ENCODE measurements at places on chromosomes 7 and 10.

GRCh38 chr7:26842897-26843296 is 21.5 kb downstream of the SKAP2 start:
- no peaks in the 10 kb centered on the region for H3K27me3 ChIP-seq
- no peak for DNase-seq
- H3K4me1 ChIP-seq, result no peaks in the 10 kb centered on the region
- no peak overlapping the region for H3K4me3 ChIP-seq

- DNase-seq, result no peak
- no peaks in the 10 kb centered on the region for H3K27me3 ChIP-seq
- H3K27ac ChIP-seq, result no peak overlapping the region
- no peaks in the 10 kb centered on the region for H3K36me3 ChIP-seq
- H3K4me1 ChIP-seq, result no peaks in the 10 kb centered on the region
- H3K4me3 ChIP-seq, result no peak overlapping the region
Observed at GRCh38 chr10:110901954-110902819, 16.8 kb downstream of the BBIP1 start.

DNA sequence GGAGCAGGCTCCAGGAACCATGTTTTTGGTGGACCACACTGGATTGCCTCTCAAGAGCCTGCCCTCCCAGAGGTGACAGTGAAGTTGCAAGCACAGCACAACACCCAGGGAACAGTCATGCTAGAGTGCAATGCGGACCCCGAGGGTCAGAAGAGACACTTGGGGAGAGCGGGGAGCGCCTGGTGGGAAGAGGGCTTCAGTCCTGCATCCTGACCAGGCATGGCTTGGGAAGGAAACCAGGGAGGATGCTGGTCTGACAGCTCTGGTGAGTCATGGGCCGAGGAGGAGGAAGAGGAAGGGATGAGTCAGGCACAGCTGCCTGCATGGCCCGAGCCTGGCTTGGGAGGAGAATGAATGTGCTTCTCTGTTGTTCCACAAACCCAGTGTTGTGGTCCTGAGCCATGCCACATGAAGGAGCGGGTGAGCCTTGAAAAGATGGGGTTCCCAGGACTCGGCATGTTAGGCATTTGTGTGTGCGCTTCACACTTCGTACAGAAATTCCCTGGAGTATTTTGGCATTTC is 29.5 kb upstream of the ANKRD2 start:
- no peaks in the 10 kb centered on the region for H3K27me3 ChIP-seq
- H3K4me1 ChIP-seq, result peaks cover 8% of the 10 kb centered on the region
- H3K27ac ChIP-seq, result peak overlapping the region; percentile 82
- DNase-seq, result peak; percentile 51
- no peak overlapping the region for H3K4me3 ChIP-seq

GRCh38 chr7:81408728-81409127 is 361.1 kb downstream of the HGF start:
- no peak overlapping the region for H3K4me3 ChIP-seq
- no peak for DNase-seq
- no peak overlapping the region for H3K27ac ChIP-seq
- H3K36me3 ChIP-seq, result no peaks in the 10 kb centered on the region
- H3K27me3 ChIP-seq, result no peaks in the 10 kb centered on the region
- no peaks in the 10 kb centered on the region for H3K4me1 ChIP-seq

DNA sequence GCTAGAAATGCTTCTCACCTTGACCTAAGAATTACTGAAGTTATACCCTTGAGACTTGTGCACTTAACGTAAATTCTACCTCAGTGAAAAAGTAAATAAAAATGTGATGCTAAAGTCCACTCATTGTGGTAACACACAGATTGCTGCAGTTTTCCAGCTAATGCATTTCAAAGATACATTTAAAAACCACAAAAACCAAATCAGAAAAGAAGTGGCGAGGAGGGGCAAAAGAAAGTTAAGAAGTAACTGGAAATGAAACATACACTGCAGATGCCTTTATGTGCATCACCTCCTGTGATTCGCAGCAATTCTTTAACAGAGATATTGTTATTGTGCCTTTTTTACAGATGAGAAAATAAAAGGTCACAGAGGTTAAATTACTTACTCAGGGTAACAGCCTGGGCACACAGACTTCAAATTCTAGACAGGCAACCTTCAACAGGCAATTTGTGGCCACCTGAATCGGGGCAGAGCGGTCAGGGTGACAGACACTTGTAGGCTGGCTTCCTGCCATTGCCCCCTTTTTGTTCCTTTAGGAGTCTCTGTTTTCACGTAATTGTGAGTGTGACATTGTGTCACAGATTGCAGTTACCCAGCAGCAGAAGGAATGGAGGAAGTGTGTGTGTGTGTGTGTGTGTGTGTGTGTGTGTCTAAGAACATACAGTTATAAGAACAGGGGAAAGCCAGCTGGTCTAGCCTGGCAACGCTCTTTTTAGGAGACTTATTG is 1.9 kb downstream of the WIPF3 start:
- H3K27me3 ChIP-seq, result no peaks in the 10 kb centered on the region
- no peak overlapping the region for H3K27ac ChIP-seq
- H3K4me1 ChIP-seq, result no peaks in the 10 kb centered on the region

DNA sequence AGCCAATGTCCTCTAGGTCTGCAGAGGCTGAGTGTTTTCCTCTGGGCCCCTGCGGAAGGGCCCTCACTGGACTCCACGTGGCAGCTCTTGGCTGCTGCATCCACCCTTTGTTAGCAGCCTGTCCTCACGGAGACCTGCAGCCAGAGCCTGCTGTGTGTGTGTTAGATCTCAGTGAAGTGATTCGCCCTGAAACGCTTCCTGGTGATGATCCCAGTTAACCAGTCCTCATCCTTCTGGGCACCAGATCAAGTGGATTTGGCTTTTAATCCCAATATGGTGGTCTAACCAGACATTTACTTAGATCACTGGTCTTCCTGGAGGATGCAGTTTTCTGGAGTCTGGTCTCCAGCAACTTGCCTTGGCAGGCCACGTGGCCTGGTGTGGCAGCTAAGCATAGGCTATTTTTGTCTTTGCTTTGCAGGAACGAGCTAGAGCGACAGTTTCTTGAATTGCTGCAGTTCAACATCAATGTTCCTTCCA is 39.5 kb upstream of the GJD4 start:
- H3K27ac ChIP-seq, result no peak overlapping the region
- no peak overlapping the region for H3K4me3 ChIP-seq
- H3K4me1 ChIP-seq, result no peaks in the 10 kb centered on the region
- H3K36me3 ChIP-seq, result no peaks in the 10 kb centered on the region
